NCI-H1092 (cell line): ENCODE measurements at places on chromosomes 4 and X.

GRCh38 chrX:47160781-47161180 lies 15.8 kb downstream of the RBM10 start:
- no peak for DNase-seq

- DNase-seq, result no peak
Measured at GRCh38 chrX:29826742-29827141, 388.6 kb upstream of the MAGEB2 start.

- DNase-seq, result no peak
Measured at GRCh38 chr4:185265942-185266341, 56.5 kb downstream of the SNX25 start.

GRCh38 chr4:169154121-169154520 lies 116.6 kb downstream of the SH3RF1 start:
- DNase-seq, result no peak

DNA sequence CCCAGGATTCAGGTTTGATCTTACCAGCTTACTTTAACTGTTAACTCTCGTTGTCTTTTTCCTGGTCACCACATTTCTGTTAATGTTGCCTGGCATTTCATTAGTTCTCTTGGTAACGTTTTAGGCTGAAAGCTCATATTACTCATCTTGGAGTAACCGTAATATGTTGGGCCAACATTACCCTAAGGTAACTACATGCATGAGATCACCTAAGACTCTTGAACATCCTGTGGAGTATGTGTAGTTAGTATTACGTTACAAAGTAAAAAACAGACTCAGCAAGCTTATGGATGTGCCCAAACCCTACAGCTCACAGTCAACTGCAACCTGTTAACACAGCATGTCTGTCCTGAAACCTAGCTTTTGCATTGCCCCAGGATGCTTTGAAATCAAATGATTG lies 203.3 kb upstream of the HS3ST1 start:
- DNase-seq, result no peak

DNA sequence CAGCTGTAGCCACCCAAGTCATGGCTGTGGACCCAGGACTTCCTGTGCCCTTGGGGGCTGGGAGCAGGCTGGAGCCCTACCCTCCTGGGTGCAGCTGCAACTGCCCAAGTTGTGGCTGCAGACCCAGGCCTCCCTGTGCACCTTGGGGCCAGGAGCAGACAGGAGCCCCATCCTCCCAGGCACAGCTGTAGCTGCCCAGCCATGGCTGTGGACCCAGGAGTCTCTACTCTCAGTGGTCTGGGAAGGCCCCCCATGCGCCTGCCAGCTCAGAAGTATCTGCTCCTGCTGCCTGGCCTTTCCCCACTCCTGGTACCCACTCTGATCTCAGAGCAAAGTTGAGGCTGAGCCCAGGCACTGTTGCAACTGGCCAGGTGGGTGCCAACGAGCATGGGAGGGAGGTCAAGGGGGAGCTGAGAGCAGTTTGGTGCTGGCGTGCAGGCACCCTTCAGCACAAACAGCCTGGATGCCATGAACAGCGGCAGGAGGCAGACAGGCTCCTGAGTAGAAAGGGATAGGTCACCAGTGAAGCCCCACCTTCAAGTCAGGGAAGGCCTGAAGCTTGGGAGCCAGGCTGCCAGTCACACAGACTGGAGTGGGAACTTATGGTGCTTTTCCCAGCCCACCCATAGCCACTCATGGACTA lies 21.5 kb downstream of the PRRG1 start:
- no peak for DNase-seq

- no peak for DNase-seq
Measured at GRCh38 chr4:8255698-8256441, 13.7 kb upstream of the HTRA3 start.

GRCh38 chrX:69062493-69062892 lies 102.8 kb downstream of the PJA1 start:
- DNase-seq, result no peak

GRCh38 chrX:131779741-131780140 lies 235.9 kb downstream of the OR13H1 start:
- no peak for DNase-seq

DNA sequence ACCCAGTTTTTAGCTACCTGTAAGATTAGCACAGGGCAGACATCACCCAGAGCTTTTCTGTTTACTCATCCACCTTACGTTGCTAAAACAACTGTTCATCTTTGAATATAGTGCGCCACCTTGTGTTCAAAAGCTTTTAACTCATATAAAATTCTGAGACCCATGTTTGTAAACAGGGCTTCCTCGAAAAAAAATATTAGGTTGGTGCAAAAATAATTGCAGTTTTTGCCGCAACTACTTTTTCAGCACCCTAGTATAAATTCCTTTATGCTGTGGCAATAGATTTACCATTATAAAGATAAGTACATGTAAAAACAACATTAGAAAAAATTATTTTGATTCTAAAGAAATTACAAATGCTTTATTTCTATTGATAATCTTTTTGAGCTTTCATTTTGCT lies 147.9 kb downstream of the LRBA start:
- DNase-seq, result peak; percentile 82

DNA sequence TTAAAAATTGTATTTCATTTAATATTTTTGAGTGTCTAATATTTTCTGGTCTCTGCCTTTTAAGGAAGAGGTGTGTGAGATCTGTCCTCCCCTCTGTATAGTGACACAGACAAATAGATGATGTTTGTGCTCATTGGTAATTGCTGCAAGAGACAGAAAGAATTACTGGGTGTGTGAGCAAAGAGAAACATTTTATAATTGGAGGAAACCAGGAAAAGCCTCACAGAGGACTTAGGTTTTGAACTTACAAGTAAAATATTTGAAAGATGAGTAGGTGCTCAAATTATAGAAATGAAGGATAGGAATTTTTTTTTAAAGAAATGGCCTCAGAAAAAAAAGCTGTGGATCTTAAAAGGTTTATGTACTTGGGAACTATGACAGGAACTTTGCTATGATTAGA lies 149.8 kb downstream of the SPCS3 start:
- DNase-seq, result no peak

DNA sequence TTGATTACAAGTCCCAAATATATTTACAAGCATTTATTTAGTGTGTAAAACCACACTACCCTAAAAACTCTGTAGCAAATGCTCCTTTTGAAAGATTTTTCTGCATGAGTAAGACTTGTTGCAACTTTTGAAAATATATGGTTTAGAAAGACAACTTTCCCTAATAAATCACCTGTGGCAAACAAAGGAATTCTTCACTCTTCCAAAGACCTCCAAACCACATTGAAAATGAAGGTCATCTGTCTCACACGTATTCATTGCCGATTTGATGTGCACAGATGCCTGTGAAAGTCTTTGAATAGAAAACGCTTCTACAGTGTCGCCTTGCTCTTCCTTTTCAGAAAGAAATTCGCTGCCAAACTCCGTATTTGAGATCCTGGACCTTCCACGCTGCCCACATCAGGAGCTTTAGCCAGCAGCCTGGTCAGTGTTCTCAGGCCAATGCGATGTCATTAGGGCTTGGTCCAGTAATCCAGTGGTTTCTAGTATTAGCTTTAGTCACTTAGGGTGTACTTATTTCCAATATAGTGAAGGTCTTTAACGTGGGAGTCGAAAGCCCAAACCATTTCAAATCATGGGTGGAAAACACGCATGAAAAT lies 22.2 kb downstream of the SPINK2 start:
- DNase-seq, result no peak

- DNase-seq, result no peak
Measured at GRCh38 chr4:7104366-7105031, 36.6 kb upstream of the GRPEL1 start.

DNA sequence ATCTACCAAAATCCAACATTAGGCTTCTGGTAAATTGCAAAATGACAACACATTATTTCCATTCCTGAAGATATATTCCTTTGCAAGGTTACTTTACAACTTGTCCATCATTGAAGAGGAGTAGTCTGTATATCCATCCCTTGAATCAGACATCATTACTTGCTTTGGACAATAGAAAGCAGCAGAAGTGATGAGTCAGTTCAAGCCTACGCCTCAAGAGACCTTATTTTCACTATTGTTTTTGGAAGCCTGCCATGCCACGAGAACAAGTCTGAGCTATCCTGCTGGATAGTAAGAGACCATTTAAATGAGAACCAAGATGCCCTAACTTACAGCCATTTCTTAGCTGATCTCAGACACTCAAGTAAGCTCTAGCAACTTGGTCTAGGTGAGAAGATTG lies 246.0 kb upstream of the HHIP start:
- DNase-seq, result no peak

GRCh38 chrX:100296183-100296753 lies 113.8 kb downstream of the PCDH19 start:
- DNase-seq, result no peak

- DNase-seq, result no peak
Measured at GRCh38 chr4:89537281-89537680, 229.7 kb upstream of the GPRIN3 start.

- no peak for DNase-seq
Measured at GRCh38 chr4:130814896-130815295, 1718.9 kb downstream of the C4orf33 start.

- no peak for DNase-seq
Measured at GRCh38 chr4:4860600-4861389, 1.3 kb downstream of the MSX1 start.

GRCh38 chr4:162952232-162952631 lies 214.5 kb downstream of the NAF1 start:
- DNase-seq, result no peak

GRCh38 chr4:124266721-124267120 lies 445.8 kb downstream of the ANKRD50 start:
- DNase-seq, result no peak

DNA sequence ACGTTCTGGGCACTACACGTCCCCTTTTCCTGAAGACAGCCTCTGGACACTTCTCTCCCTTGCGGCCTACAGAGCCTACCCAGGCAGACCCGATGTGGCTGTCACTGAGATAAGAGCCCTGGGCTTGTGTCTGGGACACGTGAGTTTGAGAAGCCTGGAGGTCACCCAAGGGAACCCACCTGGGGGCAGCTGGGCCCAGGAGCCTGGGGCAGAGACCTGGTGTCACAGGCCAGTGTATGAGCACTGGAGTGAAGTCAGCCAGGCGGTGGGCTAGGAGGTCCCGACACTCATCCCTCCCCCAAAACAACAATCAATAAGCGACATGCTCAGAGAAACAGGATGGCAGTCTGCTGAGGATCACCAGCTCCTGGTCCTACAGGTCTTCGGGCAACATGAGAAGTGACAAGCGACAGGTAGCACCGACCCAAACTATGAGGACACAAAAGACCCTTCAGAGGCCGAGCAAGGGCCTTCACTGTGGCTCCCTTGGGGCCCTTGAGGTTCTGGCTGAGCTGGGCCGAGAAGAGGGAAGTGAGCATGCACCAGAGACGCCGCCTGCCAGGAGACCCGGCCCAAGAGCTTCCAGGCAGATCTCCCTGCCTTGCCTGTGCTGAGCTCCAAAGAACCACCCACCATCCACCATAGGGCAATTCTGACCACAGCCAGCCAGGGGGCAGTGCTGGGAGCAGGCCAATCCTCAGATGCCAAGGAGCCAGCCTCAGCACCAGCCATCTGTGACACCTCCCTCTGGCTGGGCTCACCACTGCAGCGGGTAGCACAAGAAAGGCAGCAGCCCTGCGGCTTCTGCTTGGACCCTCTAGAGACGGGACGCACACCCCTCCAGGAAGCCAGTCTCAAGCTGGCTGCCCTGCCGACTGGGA lies 11.0 kb upstream of the DUSP9 start:
- DNase-seq, result no peak

- DNase-seq, result no peak
Measured at GRCh38 chr4:53943345-53944085, 120.9 kb downstream of the CHIC2 start.

DNA sequence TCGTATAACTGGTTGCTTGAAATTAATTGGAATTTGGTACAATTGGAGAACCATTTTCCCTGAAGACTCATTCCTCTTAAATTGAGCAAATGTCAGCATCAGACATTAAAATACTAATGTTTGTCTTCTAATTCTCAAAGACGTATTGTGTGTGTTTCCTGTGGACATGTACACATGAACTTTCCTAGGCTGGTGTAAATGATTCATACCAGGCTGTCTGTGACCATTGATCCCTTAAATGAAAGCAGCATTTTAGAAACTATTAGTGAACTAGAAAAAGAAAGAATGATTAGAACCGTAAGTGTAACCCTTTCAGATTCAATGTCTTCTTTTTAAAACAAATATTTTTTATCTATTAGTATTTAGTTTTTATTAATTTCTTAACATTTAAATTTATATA lies 332.9 kb downstream of the PPP3CA start:
- DNase-seq, result no peak

GRCh38 chr4:183374950-183375555 lies 52.8 kb upstream of the CLDN24 start:
- DNase-seq, result no peak

DNA sequence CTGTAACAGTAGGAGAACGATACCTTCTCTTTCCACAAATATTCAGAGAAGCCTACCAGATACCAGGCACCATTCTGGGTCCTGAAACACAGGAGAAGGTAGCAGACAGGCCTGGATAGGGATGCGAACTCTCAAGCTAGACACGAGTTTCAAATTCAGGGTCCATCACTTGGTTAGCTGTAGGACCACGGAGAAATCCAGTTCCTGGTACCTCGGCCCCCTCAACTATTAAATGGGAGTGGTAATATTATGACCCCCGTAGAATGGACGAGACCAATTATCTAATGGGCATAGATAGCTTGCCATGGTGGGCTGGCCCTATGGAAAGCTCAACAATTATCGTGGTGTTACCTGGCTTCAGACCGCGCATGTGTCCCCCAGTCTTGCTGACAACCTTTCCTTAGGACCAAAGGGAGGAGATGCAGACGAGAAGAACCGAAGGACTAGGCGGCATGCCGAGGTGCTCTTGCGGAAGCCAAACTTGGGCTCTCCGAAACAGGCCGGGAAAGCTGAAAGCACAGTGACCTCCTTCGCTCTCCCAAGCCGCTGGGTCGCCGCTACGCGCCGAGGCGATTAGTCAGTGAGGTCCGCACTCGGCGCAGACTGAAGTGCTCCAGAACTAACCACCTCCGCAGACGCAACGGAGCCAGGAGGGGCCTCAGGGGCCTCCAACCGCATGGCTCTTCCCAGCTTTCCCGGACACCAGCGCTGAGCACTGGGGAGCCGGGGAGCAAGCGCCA lies 19.6 kb downstream of the NKX3-2 start:
- no peak for DNase-seq

DNA sequence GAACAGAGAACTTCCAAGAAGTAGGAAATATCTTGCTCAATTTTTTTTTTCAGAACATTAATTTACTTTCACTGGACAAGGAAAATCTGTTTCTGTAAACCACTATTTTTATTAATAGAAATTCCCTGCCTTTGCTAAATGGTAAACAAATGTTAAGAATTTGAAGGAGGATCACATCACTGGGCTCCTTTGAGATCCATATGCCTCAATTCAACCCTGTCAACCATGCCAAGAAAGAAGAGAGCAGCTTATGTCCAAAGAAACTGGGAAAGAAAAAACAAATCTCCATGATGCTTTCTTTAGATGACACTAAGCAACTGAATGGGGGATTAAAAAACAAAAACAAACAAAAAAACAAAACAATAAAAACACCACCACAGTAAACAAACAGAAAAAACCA lies 47.7 kb downstream of the LNX1 start:
- no peak for DNase-seq

DNA sequence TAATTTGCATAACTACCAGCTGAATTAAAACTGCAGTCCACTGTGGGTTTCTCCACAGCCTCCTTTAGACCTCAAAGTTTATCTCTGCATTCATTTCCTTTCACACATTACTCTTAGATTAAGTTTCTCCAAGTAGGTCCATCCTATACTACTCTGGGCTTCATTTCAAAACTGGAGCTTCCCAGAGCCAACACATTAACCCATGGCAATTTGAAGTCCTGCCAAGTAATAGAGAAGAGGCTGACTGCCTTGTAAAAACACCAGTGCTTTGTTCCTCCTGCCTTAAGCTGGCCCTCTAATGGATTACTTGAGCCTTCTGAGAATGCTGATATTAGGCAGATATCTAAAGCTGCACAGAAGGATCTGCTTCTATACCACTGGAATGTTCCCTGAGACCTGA lies 997.2 kb upstream of the SLIT2 start:
- DNase-seq, result peak; percentile 1
